Adipocyte (in vitro differentiated cells): ENCODE measurements at places on chromosomes 3 and 15.
A peak's percentile ranks its signal among the peaks of the same experiment; 100 is the strongest.

DNA sequence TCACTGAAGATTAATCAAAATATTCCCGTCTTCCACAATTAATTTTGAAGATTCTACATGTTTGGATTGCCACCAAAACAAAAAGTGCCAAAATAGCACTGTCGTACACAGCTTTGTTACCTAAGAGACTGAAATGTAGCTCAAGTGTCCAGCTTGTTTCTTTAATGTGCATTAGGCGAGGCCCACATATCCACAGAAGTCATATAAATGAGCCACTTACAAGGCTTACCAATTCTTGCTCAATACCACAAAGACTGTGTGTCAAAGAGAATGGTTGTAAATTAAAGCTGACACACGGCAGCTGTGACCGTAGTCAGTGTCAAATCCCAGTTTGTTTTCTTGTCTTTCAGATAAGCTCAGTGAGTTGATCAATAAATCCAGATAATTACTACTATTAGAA, 639.4 kb upstream of the TBL1XR1 start:
- DNase-seq: no peak

- DNase-seq: no peak
These were observed 99.1 kb upstream of the HES1 start for GRCh38 chr3:194036842-194037241.

GRCh38 chr3:61736506-61736905, 175.1 kb downstream of the PTPRG start:
- no peak for DNase-seq

- peak; percentile 75 for DNase-seq
These were observed at the start of gene FGF7 for GRCh38 chr15:49423021-49423420. FGF7 (plus strand) TSS chr15:49423242; CDS start chr15:49424298, 1,056 bp downstream.

DNA sequence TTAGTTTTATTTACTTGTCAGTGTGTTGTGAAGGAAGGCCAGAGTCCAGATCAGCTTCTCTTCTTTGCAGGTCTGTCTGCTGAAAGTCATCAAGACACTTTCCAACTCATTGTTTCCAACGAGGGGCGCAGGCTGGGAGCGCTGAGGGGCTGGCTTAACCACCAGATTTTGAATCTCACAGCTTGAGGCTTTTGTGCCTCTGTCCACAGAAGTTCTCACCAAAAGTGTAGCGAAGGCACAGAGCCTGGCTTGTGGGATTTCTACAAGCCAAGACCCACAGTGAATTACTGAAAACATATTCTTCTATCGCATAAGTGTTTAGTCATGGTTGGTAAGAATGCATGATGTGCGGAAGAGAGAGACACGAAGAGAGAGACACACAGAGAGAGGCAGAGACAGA, 35.2 kb downstream of the BHLHE40 start:
- DNase-seq: no peak

DNA sequence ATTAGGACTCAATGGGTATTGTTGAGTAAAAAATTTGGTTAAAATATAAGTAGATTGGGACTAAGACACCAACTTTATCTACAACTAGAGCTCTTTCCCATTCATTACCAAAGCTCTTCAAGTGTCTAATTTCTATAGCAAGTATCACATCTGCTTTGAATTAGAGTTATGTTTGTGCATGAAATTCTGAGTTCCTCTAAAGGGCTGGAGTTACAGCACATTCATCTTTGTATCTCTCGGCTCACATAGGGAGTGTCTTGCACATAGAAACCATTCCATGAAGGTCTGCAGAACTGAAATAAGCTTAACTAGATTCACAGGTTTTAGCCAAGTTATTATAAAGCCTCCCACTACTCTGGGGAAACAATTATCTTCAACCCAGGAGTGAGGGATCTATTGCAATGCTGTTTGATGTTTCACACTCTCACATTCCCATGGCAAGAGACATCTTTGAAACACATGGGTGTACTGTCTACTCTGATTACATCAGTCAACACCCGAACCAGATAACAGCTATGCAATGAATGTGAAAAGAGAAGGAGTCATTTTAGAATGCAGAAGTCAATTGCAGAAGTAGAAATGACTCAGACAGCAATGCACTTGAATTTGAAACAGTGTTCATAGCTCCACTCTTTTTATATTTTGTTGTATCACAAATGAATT, 93.1 kb upstream of the KBTBD8 start:
- peak; percentile 57 for DNase-seq

GRCh38 chr15:79593119-79593869, 161.2 kb downstream of the MINAR1 start:
- peak; percentile 11 for DNase-seq

- DNase-seq: no peak
These were observed 37.2 kb downstream of the MGLL start for GRCh38 chr3:127784865-127785710.

DNA sequence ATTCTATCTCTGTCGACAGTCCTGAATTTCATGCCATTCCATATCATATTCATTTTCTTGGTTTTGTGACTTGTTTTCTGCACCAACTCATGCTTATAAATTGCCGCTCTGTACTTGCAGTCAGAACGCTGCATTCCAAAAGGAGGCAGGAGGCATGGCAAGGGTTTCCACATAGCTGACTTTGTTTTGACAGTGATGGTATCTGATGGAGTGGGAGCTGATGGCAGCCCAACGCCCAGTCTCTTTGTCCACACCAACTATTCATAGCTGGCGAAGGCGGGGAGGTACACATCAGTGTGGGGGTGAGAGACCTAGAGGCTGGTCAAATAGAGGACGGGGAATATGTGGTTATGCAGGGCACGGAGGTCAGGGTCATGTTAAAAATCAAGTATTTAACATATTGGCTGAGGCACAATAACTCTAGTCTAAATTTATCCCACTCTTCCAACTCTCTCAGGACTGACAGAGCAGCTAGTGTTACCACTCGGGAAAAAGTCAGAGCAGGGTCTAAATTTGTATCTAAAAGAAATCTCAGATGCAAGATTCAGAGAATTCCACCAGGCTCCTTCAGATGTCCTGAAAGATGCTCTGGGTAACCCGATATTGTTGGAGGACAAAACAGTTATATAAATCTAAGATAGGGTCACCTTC, 67.8 kb upstream of the ATP13A3 start:
- DNase-seq: peak; percentile 47

DNA sequence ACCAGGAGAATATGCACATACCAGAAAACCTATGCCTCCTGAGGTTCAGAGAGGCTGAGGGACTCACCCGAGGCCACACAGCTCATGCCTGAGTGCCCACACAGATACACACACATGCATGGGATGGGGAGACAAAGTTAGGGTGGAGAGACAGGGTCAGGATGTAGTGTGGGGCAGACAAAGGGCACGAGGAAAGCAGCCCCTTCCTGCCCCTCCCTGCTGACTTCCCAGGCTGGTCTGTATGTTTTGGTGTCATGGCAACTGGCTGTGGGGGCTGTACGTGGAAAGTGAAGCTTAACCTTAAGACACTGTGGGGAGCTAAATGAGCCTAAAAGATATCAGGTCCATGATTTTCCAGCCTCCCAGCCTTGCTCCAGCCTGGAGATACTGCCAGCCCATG, 57.8 kb downstream of the EPHB3 start:
- no peak for DNase-seq

DNA sequence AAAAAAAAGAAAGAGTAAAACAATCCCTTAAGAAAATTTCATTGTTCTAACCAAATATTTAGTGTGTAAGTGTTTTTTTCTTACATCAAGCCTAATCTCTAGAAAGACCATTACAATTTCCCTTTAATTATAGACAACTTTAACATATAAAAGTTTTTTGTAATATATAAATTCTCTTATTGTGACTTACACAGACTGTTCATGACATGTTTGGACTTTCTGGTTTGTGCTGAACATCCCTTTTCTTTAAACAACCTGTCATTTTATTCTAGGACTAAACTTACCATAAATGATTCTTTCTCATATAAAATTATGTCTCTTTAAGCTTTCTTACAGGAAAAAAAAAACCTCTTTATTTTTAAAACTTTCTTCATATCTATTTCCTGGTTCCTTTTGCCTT, 13.0 kb upstream of the BTLA start:
- no peak for DNase-seq

DNA sequence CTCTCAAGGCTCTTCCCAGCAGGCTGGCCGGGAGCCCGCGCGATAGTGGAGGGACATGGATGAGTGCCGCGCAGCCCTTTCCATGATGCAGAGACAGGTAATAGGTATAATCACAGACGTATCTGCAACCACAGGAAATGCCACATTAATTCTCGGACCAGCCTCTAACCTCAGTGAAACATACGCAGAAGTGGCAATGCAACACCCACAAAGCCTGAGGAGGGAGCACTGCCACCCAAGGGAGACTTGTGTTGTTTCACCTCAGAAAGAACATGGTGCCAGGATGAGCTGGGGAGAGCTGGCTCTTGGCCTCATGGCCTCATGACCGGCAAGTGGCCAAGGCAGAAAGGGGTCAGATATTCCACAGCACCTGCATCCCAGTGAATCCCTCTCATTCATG, 39.0 kb downstream of the PGPEP1L start:
- DNase-seq: no peak

- DNase-seq: no peak
These were observed 43.8 kb upstream of the TRA2B start for GRCh38 chr3:185981621-185982020.

- DNase-seq: peak; percentile 2
These were observed 130.6 kb upstream of the FHIT start for GRCh38 chr3:61381745-61382392.

- peak; percentile 39 for DNase-seq
These were observed 12.7 kb downstream of the HMCES start for GRCh38 chr3:129291236-129291886.

- no peak for DNase-seq
These were observed 56.4 kb upstream of the ACTC1 start for GRCh38 chr15:34851751-34852150.

- DNase-seq: no peak
These were observed 43.2 kb downstream of the EPHB3 start for GRCh38 chr3:184604615-184605290.

- DNase-seq: peak; percentile 86
These were observed 5.3 kb downstream of the CLK3 start for GRCh38 chr15:74620636-74621545.

GRCh38 chr3:123759311-123759710, 124.8 kb downstream of the MYLK start:
- no peak for DNase-seq

- no peak for DNase-seq
These were observed 28.8 kb upstream of the CDIN1 start for GRCh38 chr15:36550650-36551049.

GRCh38 chr3:112376992-112377391, 44.0 kb downstream of the CD200 start:
- no peak for DNase-seq

DNA sequence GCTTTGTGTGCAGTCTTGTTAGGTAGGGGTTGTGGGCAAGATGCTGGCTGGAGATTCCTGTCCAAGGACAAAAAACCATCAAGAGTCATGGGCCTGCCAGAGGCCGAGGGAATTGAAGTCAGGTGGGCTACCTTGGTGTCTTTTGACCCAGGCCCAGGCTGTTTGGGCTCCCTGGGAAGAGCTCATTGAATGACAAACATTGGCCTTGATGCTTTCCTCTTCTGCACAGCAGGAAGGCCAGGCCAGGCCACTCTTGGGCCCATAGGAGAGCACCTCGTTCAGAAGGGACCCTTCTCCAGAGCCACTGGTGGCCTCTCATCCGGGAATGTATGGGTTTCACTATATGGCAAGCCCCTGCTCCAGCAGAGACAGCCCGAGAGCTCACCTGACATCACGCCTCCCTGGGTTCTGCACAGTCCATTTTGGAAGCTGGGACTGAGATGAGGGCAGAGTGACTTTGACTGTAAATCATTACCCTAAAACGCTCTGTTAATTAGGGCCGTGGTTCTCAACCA, 169.1 kb downstream of the NSMCE3 start:
- no peak for DNase-seq

DNA sequence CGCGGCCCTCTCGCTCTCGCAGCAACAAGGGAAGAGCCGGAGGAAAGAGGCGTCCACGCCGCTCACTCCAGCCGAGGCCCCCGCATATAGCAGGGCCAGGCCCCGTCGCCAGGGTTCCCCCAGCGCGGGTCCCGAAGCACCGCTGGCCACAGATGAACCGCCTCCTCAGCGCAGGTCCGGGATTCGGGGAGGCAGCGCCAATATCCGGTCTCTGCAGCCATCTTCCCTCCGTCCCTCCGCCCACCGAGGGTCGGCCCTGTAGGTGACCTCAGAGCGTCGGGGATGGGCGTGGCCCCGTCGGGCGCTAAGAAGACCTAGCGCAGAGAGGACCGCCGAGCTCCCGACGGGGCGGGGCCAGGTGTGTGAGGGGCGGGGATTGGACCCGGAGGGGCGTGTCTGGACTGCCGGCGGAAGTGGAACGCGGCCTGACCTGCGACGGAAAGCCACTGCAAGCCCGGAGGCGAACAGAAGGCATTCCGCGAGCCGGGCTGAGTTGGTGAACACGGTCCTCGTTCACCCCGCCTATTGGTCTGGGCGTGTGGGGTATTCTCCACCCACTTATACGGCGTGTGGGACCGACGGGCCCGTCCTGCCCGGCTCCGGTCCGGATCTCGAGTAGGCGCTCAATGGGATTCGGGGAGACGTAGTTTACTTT, 26.8 kb upstream of the MTHFS start:
- DNase-seq: peak; percentile 94

DNA sequence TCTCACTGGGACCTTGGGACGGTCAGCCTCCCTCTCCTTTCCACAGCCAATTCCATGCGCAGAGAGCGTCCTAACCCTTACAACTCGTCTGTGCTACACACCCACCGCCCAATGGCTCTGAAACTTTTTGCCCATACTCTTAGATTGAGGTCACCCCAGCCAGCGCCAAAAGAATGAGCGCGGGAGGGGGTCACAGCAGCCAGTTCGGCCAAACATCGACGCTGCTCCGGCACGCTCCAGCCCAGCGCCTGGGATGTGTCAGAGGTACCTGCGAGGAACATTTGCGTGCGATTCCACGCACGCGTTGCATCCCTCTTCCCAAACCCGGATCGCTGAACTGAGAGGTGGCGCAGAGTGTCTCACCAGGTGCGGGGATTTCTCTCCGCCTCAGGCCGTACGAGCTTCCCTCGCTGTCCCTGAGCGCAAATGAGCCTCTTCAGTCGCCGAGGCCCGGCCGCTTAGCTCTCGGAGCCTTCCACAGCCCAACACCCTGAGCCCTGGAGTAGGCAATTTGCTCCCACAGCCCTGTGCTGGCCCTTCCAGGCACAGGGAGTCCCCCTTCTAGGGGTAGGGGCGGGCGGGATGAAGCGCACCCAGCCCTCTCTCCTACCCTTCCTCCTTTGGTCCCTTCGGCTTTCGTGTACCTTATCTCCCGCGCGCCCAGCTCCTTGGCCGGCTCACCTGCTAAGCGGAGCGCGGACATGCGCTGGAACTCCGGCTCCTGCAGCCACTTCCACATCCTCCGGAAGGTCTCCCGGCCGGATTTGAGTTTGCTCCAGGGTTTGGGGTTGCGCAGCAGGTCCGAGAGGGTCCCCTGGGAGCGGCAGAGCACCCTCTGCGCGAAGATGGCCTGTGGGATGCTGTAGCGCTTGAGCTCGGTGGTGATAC, 1.8 kb downstream of the ONECUT1 start:
- no peak for DNase-seq

- no peak for DNase-seq
These were observed 302.7 kb upstream of the MANF start for GRCh38 chr3:51082363-51082762.

- no peak for DNase-seq
These were observed 48.9 kb downstream of the RASGRF1 start for GRCh38 chr15:79041601-79042168.
